Camera-type eye (tissue), 1 donor: ENCODE measurements at places on chromosomes 5 and 9. TPM values are rescaled to one million over a fixed set of nuclear protein-coding genes. Genes with fewer than 3 reads are reported as not detected.

IL17B gene
- 7.1 TPM for total RNA-seq

GPR150 gene
- not detected for total RNA-seq

CTNND2 gene
- total RNA-seq, result 37.3 TPM

CNOT6 gene
- total RNA-seq, result 75.6 TPM

IFNB1 gene
- not detected for total RNA-seq

PLAC8L1 gene
- not detected for total RNA-seq

CTXN3 gene
- total RNA-seq, result 4.0 TPM

RETREG1 gene
- 39.2 TPM for total RNA-seq

KLHL3 gene
- total RNA-seq, result 23.7 TPM

EEIG1 gene
- 22.5 TPM for total RNA-seq

SOHLH1 gene
- 0.99 TPM for total RNA-seq

ECSCR gene
- total RNA-seq, result 10.8 TPM

EIF4EBP3 gene
- 5.6 TPM for total RNA-seq

B4GALT7 gene
- total RNA-seq, result 29.9 TPM

IL11RA gene
- total RNA-seq, result 84.2 TPM

EIF4E1B gene
- total RNA-seq, result 0.55 TPM

TAS2R1 gene
- total RNA-seq, result not detected

ARHGAP26 gene
- 38.8 TPM for total RNA-seq

GABBR2 gene
- total RNA-seq, result 37.1 TPM

PDLIM4 gene
- 15.4 TPM for total RNA-seq

RNF224 gene
- total RNA-seq, result not detected

GHR gene
- total RNA-seq, result 12.9 TPM

FAM193B gene
- 49.9 TPM for total RNA-seq

NDUFS6 gene
- 25.8 TPM for total RNA-seq

TAF11L9 gene
- total RNA-seq, result not detected

SPATA9 gene
- total RNA-seq, result not detected

SMIM33 gene
- not detected for total RNA-seq

SLC34A3 gene
- not detected for total RNA-seq

DMRTA1 gene
- total RNA-seq, result 1.8 TPM

AFAP1L1 gene
- 21.0 TPM for total RNA-seq

GAPT gene
- 0.77 TPM for total RNA-seq

SURF1 gene
- total RNA-seq, result 18.3 TPM

CENPK gene
- 17.4 TPM for total RNA-seq

SLU7 gene
- 71.6 TPM for total RNA-seq

WDR38 gene
- not detected for total RNA-seq

CD72 gene
- 2.5 TPM for total RNA-seq

AQP7 gene
- not detected for total RNA-seq

SPATA31C1 gene
- total RNA-seq, result not detected

UGT3A1 gene
- 1.4 TPM for total RNA-seq

PDE8B gene
- total RNA-seq, result 5.7 TPM

SPINK6 gene
- total RNA-seq, result not detected

CENPP gene
- total RNA-seq, result 11.4 TPM

FOXD4L3 gene
- not detected for total RNA-seq

PCDHA4 gene
- 7.1 TPM for total RNA-seq

DDX4 gene
- total RNA-seq, result not detected

PLGRKT gene
- 26.7 TPM for total RNA-seq
